ENCODE measurements at places on chromosomes 5 and 9. TPM values are rescaled to one million over a fixed set of nuclear protein-coding genes. Genes with fewer than 3 reads are reported as not detected.

DNA sequence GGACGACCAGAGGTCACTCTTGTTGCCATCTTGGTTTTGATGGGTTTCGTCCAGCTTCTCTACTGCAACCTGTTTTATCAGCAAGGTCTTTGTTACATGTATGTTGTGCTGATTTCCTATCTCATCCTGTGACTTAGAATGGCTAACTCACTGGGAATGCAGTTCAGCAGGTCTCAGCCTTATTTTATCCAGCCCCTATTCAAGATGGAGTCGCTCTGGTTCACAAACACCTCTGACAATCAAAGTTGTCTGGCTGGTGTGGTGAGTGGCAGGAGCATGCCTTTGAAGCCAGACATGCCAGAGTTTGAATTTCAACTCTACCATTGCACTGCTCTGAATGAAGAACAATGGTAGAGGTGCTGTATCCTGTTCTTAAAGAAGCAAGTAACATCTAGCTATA is 253.8 kb downstream of the CHSY3 start:
- no peak for DNase-seq

DNA sequence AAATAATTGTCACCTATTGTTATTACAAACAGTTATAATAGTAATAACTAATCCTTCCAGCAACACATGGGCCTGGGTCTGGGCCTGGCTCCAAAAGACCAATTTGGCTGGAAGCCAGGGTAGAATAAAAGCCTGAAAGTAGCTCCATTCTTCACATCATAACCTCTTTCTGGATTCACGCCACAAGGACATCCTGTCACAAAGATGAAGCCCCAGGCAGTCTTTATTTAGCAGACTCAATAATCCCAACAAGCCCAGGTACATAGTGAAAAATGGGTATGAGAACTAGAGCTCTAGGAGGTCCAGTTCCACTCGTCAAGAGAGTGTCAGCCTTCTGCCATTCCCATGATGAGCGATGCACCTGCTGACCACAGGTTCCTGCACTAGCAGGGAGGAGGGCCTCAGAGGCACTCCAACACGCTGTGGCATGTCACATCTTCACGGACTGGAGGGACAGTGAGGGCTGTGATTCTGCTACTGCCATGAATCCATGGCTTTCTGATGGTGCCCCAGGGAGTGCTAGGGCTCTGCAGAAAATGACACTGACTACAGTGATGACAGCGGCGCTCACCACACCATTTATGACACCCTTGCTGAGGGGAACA is 124.9 kb downstream of the SPOCK1 start:
- DNase-seq, result no peak

GRCh38 chr5:139869042-139869790 is 73.6 kb downstream of the PSD2 start:
- DNase-seq, result no peak

- peak; percentile 64 for DNase-seq
Measured at GRCh38 chr9:134188386-134189144, 24.2 kb upstream of the RNU6ATAC start.

- no peak for DNase-seq
Measured at GRCh38 chr9:123604861-123605260, 248.9 kb downstream of the CRB2 start.

GRCh38 chr9:81389569-81389993 is 299.8 kb downstream of the TLE1 start:
- DNase-seq, result no peak

- DNase-seq, result no peak
Measured at GRCh38 chr5:125129151-125129806, 382.8 kb upstream of the ZNF608 start.

The WWC1 gene
- 174 TPM for total RNA-seq

The OTP gene
- total RNA-seq, result not detected

The HSPB3 gene
- total RNA-seq, result not detected

The NR4A3 gene
- total RNA-seq, result 9.1 TPM
